ENCODE measurements at places on chromosomes 2 and 18.

DNA sequence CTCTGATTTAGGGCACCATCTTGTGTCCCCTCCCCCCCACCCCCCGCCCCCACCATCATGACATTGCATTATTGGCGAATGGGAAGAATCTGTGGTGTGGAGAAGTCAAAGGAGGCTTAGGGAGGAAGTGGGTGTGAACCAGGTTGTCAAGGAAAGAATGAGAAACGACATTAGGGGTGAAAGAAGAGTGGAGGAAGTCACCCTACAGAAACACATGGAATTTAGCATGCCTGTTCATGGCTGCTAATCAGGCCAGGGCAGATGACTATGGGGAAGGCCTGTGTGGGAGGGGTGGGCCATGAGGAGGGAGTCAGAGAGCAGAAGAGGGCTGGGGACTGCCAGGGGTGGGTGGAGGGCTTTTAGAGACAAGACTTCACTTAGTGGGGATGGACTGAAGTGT, 81.6 kb downstream of the AOX1 start:
- no peak for DNase-seq

GRCh38 chr2:1808981-1809422, 64.7 kb upstream of the PXDN start:
- DNase-seq, result no peak

- DNase-seq, result no peak
These were observed 249.9 kb upstream of the SIX2 start for GRCh38 chr2:45259138-45259537.

GRCh38 chr2:20558391-20559150, 92.3 kb downstream of the HS1BP3 start:
- DNase-seq, result no peak

DNA sequence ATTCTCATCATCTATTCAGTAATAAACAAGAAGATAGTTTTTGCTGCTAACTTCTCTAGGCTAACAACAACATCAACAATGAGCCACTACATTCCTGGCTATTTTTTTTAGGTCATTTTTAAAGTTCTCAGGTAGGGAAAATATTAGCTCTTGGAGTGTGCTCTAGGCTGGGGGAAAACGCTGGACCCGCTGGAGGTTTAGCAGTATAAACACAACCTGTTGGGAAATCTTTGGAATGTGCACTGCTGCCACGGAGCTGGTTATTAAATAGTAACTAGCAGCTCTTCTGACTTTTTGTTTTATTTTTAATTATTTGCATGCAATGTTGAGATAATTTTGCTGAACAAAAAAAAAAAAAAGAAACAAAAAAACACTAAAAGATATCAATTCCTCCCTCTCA, 892.1 kb upstream of the ACVR2A start:
- no peak for DNase-seq

- peak; percentile 64 for DNase-seq
These were observed 246.7 kb downstream of the BABAM2 start for GRCh38 chr2:28137221-28137620.

All from HS-5 (cell line).